ENCODE measurements at places on chromosomes 4 and X. TPM values are rescaled to one million over a fixed set of nuclear protein-coding genes. Genes with fewer than 3 reads are reported as not detected.

Gene HOPX
- total RNA-seq, result 5.6 TPM

Gene SMIM10
- total RNA-seq, result 5.5 TPM

Gene TLR2
- total RNA-seq, result 0.32 TPM

Gene QRFPR
- total RNA-seq, result not detected

Gene ZNF711
- 0.86 TPM for total RNA-seq

Gene C4orf51
- total RNA-seq, result not detected

Gene PDE5A
- total RNA-seq, result 115 TPM

Gene SPP1
- total RNA-seq, result 0.32 TPM

Gene WAS
- 0.11 TPM for total RNA-seq

Gene CHRDL1
- total RNA-seq, result 1.2 TPM

Gene CLDN34
- not detected for total RNA-seq

Gene SLC26A1
- 0.26 TPM for total RNA-seq

Gene ADH7
- total RNA-seq, result not detected

Gene BEX1
- total RNA-seq, result not detected

Gene ATP1B4
- not detected for total RNA-seq

Gene PSAPL1
- total RNA-seq, result not detected

Gene CT83
- not detected for total RNA-seq

Gene HSFX4
- total RNA-seq, result not detected

Gene GSPT2
- 11.8 TPM for total RNA-seq

Gene LRRC66
- 1.4 TPM for total RNA-seq

Gene CRMP1
- under 0.01 TPM for total RNA-seq

Gene CT45A3
- not detected for total RNA-seq

Gene PPEF2
- not detected for total RNA-seq

Gene RBM47
- 1.4 TPM for total RNA-seq

Gene TCEAL6
- total RNA-seq, result not detected
